Lower lobe of right lung (tissue), 2 donors: ENCODE measurements at places on chromosomes 3 and 15. TPM values are rescaled to one million over a fixed set of nuclear protein-coding genes. Genes with fewer than 3 reads are reported as not detected.

The GPR15 gene
- 1.4 TPM for total RNA-seq

The SHC4 gene
- total RNA-seq = 0.68 TPM

The SOX14 gene
- total RNA-seq = not detected

The DZIP1L gene
- total RNA-seq = 19.9 TPM

The CHRNA7 gene
- total RNA-seq = 0.92 TPM

The AMIGO3 gene
- total RNA-seq = not detected

The PYGO1 gene
- total RNA-seq = 8.7 TPM

The EPHB1 gene
- total RNA-seq = 3.0 TPM
